Astrocyte of the cerebellum (primary cell): ENCODE measurements at places on chromosomes 7 and 10.

- peak; percentile 36 for DNase-seq
Measured at GRCh38 chr7:74502216-74502891, 48.6 kb downstream of the GTF2IRD1 start.

- DNase-seq = no peak
Measured at GRCh38 chr7:29965030-29965429, 24.6 kb downstream of the SCRN1 start.

GRCh38 chr7:74412056-74412455 lies 41.6 kb upstream of the GTF2IRD1 start:
- no peak for DNase-seq

DNA sequence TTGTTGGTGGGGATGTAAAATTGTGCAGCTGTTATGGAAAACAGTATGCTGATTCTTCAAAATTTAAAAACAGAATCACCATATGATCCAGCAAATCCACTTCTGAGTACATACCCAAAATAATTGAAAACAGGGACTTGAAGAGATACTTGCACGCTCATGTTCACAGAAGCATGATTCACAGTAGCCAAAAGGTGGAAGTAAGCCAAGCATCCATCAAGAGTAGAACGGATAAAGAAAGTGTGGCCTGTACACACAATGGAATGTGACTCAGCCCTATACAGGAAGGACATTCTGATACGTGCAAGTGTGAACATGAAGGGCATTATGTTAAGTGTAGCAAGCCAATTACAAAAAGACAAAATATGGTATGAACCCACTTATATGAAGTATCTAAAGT lies 696.7 kb upstream of the CELF2 start:
- peak; percentile 11 for DNase-seq

- DNase-seq = no peak
Measured at GRCh38 chr10:116627386-116627933, 6.7 kb downstream of the PNLIPRP2 start.

DNA sequence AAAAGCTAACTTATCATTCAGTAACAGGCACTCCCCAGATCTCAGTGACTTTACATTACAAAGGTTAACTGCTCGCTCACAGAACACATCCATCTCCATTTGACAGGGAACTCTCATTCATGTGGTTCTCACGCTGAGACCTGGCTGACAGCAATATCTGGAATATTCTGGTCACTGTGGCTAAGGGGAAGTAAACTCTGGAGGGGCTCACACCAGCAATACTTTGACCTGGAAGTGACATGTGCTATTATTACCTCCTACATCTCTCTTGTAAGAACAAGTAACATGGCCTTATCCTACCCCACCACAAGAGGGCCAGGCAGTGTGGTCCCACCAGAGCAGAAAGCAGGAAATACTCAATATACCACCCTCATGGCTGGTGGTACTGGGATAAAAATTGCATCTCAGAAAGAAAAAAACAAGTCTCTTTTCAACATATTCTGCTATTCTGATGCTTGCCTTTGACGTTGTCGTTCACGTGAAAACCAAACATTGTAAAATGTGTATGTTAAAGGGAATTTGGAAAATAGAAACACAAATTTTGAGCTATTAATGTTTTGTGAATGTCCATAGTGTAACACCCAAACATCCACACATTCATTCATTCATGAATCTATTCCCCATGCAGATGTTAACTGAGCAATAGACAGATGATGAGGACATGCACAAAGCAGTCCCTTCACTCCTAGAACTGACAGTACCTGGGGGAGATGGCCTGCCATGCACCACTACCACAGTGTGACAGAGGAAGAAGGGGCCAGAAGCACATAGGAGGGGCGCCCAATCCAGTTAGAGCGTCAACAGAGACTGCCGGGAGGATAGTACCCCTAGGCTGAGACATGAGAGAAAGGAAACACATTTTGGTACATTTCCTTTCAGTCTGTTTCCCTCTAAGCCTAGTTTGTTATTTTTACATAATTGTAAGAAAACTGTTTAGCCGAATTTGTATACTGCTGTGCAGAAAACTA lies 166.0 kb upstream of the SP4 start:
- DNase-seq = peak; percentile 6

DNA sequence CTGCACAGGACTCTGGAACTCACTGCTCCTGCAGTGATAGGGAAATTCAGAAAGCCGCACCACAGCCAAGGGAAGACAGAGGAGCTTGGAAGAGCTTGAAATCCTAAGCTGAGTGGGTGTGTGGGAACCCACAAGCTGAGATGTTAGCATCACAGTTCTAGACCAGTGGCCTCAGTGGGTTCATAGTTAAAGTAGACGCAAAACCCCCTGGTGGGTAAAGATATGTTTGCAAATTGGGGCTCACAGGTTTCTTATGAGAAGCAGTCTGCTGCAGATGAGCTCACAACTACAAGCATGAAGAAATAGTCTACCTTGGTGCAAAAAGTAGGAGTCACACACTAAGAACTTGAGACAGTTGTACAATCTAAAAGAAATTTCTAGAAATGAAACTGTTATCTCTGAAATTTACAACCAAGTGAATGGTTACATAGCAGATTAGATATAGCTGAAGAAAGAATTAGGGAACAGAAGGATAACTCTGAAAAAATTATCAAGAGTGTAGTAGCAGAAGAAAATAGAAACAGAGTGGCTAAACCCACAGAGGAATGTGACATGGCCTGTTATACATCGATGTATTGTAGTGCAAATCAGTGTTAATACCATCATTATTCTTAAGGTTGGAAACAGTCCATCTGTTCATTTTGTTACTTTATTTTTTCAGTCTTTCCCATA lies 77.2 kb downstream of the DYNC2I1 start:
- DNase-seq = no peak
